ENCODE measurements at places on chromosomes 1 and 21. TPM values are rescaled to one million over a fixed set of nuclear protein-coding genes. Genes with fewer than 3 reads are reported as not detected.

- no peak for DNase-seq
Measured at GRCh38 chr1:166176416-166176815, 9.6 kb upstream of the FAM78B start.

The CD247 gene
- total RNA-seq: not detected

GRCh38 chr21:40547906-40548513 is 298.9 kb downstream of the DSCAM start:
- no peak for DNase-seq

The SLC44A3 gene
- 1.4 TPM for total RNA-seq

DNA sequence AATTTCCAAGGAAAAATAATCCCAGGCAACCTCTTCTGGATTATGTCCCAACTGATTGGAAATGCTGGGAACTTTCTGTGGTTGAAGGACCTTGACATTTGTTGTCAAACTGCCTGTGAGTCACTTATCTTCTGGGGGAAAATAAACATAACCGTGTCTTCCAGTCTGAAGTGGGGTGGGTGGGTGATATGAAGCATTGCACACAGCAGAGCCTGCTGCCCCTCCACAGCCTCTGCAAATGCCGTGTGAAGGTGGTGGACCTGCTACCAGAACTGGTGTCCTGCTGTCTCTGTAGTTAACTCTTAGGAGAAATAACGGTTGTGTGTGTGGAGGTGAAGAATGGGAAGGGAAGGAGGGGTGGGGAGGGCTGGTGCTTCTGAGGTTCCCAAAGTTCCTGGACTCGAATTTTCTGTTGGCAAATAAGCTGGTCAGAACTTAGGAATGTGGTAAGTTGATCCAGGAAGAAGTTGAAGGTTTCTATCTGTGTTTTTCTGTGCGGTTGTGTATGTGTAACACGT is 23.2 kb downstream of the GALNT2 start:
- DNase-seq: peak; percentile 90

The HSD3B2 gene
- total RNA-seq: not detected

DNA sequence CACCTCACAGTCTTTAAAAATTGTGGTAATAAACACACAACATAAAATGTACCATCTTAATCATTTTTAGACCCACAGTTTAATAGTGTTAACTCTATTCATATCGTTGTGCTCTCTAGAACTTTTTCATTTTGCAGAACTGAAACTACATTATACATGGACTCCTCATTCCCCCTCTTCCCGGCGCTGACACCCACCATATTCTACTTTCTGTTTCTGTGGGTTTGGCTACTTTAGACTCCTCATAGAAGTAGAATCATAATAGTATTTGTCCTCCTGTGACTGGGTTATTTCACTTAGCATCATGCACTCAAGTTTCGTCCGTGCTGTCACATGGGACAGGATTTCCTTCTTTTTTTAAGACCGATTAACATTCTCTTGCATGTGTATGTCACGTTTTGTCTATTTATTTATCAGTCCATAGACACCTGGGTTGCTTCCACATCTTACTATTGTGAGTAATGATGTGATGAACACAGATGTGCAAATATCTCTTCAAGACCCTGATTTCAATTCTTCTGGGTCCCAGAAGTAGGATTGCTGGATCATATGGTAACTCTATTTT is 62.9 kb upstream of the TMPRSS2 start:
- DNase-seq: no peak

GRCh38 chr1:182610606-182611194 is 6.5 kb upstream of the RGS16 start:
- DNase-seq: no peak

DNA sequence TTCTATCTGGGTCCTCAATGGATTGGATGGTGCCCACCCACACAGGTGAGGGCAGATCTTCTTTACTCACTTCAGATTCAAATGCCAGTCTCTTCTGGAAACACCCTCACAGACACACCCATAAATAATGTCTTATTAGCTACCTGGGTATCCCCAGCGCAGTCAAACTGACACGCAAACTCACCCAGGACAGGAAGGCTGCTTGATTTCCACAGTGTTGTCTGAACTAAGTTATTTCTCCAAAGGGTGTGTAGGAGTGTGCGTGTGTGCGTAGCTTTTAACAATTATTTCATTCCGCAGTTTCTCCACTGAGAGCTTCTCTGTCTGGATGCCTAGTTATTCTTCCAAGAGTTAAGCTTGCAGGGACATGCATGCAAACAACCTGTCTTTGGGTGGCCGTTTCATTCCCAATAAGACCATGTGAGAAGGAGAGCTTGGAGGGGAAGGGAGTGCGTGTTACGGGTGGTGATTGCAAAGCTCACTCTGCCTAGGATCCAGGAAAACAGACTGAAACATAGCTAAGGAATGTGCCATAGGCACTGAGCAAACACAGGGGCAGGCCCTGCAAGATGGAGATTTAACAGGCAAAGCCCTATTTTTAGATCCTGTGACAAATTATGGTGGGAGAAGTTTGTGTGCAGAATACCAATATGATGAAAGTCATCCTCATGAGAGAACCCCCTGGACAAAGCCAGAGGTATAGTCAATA is 269.7 kb downstream of the DYRK1A start:
- peak; percentile 75 for DNase-seq

GRCh38 chr1:75908717-75909152 is 23.5 kb downstream of the ASB17 start:
- DNase-seq: peak; percentile 64

- no peak for DNase-seq
Measured at GRCh38 chr1:174799136-174799479, 200.6 kb upstream of the CACYBP start.

- DNase-seq: peak; percentile 64
Measured at GRCh38 chr1:172905452-172905851, 145.3 kb downstream of the TNFSF18 start.

DNA sequence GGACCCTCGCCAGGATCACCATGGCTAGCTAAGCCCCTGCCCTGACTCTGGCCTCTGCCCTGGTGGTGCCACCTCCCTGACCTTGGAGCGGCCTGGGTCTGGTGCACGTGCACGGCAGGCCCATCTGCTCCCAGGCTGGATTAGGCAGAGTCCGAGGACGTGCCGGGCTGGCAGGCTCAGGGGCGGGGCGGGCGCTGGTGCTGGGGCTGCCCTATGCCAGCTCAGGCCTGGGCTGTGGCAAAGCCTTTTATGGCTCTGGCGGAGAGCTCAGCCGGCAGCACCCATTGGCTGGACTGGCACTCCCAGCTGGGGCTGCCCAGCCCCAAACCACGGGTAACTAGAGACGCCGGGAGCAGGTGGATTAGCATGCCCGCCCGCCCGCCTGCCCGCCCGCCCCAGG is 17.1 kb upstream of the EDN2 start:
- no peak for DNase-seq

GRCh38 chr1:8506456-8506855 is 188.5 kb downstream of the SLC45A1 start:
- no peak for DNase-seq

GRCh38 chr1:45589861-45590260 is 6.0 kb downstream of the NASP start:
- peak; percentile 44 for DNase-seq

The ETV3L gene
- not detected for total RNA-seq

DNA sequence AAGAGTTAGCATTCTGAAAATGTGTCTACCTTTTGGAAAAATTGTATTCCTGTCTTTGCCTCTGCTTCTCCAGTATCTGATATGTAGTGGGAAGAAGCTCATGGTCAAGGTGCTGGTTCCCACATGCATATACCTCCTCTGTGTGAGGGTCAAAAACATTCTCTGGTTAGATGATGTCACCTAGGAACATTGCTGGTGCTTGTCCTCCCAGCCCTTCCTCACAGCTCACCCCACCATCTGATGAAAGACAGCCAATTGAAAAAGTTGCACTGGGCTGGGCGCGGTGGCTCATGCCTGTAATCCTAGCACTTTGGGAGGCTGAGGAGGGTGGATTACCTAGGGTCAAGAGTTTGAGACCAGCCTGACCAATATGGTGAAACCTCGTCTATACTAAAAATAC is 154.4 kb downstream of the NR5A2 start:
- DNase-seq: peak; percentile 16

The TNFRSF25 gene
- total RNA-seq: 8.7 TPM

The NR1I3 gene
- not detected for total RNA-seq

The FRRS1 gene
- 14.7 TPM for total RNA-seq

- no peak for DNase-seq
Measured at GRCh38 chr21:31503939-31504338, 155.6 kb upstream of the SOD1 start.

GRCh38 chr1:102578804-102579203 is 529.5 kb downstream of the COL11A1 start:
- DNase-seq: no peak

The OR10J5 gene
- not detected for total RNA-seq

The DCST1 gene
- total RNA-seq: not detected

DNA sequence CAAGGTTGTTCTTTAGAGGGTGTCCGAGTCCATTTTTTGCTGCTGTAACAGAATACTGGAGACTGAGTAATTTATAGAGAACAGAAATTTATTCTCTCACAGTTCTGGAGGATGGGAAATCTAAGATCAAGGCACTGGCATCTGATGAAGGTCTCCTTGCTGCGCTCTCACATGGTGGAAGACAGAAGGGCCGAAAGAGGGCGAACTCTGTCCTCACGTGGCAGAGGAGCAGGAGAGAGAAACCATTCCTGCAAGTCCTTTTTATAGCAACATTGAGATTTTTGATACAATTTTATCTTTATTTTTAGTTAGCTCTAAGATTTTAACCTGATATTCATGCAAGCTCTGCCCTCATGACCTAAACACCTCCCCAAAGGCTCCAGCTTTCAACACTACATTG is 48.3 kb downstream of the ATG4C start:
- no peak for DNase-seq

- no peak for DNase-seq
Measured at GRCh38 chr1:147341246-147341645, 98.8 kb downstream of the CHD1L start.

The IL10RB gene
- 94.3 TPM for total RNA-seq

DNA sequence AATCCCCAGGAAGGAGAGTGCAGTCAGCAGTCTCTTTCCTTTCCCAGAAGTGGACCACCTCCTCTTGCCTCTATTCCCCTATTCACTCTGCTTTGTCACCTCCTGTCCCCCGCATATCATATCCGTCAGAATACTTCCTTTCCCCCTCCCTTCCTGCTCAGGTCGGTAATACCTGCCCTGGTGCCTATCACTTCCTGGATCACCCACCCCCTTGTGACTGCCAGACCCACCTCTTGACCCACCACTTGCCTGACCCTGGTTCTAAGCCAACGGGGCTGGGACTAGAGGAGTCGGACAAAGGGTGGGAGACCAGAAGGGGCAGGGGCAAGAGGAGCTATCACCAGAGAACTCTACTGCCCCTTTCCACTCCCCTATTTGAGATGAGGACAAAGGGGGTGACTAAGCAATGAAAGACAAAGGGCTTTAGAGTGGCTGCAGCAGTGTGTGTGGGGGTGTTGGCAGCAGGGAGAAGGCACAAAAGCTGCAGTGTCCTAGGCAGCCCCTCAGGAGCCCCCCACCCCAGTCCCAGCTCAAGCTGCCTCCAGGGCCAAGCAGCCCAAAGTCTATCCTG is 1.7 kb upstream of the ADAMTS4 start:
- DNase-seq: no peak

DNA sequence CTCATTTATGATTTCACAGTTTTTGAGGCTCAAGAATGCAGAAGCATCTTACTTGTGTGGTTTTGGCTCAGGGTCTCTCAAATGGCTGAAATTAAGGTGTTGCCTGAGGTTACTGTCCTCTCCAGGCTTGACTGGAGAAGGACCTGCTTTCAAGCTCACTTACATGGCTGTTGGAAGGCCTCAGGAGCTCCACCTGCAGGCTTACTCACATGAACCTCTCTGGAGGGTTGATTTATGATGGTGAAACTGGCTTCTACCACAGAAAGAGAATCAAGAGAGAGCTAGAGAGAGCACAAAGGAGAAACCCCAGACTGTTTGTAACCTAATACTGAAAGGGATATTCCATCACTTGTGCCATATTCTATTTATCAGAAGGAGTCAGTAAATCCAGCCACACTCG is 6.2 kb upstream of the KCNK2 start:
- peak; percentile 68 for DNase-seq

GRCh38 chr1:157088607-157089006 is 11.0 kb downstream of the ETV3L start:
- DNase-seq: no peak

DNA sequence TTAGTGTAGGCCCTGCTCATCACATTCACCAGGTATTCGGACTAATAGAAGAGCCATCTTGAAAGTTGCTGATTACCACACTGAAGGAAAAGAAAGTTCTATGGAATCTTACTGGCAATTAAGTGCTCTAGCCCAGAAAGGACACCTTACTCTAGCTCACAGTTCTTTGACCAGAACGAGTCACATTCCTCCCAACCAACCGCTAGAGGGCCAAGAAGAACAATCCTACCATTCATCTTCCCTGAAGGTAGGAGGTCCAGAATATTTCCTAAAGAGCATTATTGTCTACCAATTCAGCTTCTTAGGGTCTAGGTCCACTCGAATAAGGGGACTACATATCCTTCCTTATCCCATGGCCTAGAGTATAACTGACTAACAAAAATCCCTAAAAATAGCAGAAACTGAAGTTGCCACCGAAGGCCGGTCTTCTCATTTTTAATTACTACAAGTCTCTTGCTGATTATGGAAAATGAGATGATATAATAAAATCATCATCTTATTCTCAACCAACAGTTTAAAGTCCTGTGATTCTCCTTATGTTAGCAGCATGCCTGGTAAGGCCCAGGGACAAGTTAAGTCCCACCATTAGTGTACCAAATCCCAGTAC is 2.7 kb upstream of the FMO1 start:
- peak; percentile 49 for DNase-seq

- DNase-seq: no peak
Measured at GRCh38 chr1:11998636-11999035, 18.4 kb downstream of the MFN2 start.

DNA sequence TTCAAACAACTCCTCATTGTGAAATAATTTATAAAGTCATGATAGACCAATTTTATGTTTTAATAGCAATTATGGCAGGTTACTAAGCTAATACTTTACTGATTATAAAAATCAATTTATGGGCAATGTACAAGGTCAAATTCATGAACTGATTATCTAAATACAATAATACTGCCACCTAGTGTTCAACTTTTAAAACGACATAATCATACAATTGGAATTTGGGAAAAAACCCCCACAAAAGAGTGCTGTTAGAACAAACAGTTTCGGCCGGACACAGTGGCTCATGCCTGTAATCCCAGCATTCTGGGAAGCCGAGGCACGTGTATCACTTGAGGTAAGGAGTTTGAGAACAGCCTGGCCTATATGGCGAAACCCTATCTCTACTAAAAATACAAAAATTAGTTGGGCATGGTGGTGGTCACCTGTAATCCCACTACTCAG is 14.0 kb downstream of the GTF2B start:
- DNase-seq: peak; percentile 35

DNA sequence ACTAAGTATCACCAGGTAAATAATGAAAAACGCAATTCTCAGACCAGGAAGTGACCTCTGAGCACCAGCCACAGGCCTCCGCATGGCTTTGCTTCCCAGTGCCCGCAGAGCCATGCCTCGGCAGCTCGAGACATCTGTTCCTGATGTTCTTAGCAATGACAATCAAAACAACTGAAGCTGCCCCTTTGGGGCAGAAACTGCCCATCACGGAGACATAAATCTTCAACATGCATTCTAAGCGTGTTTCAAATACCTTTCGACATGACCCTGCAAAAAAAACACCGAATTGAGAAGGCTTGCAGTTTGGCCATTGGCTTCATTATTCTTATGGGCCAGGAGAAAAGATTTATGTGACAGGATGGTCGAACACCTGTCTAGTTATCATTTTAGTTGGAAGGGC is 5.8 kb upstream of the RAP1GAP start:
- DNase-seq: no peak

Measured in M059J (cell line).